CD4-positive, alpha-beta T cell (primary cell): ENCODE measurements at places on chromosomes 16 and 17.

- DNase-seq = no peak
Observed at GRCh38 chr16:82240111-82240510, 70.1 kb upstream of the MPHOSPH6 start.

GRCh38 chr17:45692661-45693060 lies 91.5 kb upstream of the CRHR1 start:
- DNase-seq = no peak

GRCh38 chr17:157901-158300 lies 20.5 kb downstream of the SCGB1C2 start:
- DNase-seq = no peak

GRCh38 chr17:12738624-12739023 lies 50.7 kb upstream of the ARHGAP44 start:
- DNase-seq = no peak

GRCh38 chr17:29640413-29640812 lies 17.7 kb upstream of the CORO6 start:
- no peak for DNase-seq
